ENCODE measurements at places on chromosomes 13 and 19.

GRCh38 chr13:102472650-102473049 is 70.8 kb upstream of the FGF14 start:
- no peak for DNase-seq

- DNase-seq = no peak
Measured at GRCh38 chr13:74476788-74477187, 342.6 kb upstream of the KLF12 start.

DNA sequence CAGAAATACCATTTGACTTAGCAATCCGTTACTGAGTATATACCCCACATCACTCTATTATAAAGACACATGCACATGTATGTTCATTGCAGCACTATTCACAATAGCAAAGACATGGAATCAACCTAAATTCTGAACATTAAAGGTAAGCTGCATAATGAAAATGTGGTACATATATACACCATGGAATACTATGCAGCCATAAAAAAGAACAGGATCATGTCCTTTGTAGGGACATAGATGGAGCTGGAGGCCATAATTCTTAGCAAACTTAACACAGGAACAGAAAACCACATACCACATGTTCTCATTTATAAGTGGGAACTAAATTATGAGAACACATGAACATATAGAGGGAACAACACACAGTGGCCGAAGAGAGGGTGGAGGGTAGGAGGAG is 85.2 kb downstream of the NDFIP2 start:
- DNase-seq = no peak

- no peak for DNase-seq
Measured at GRCh38 chr19:16850133-16850532, 20.9 kb downstream of the SIN3B start.

GRCh38 chr13:100773429-100773828 is 98.8 kb upstream of the TMTC4 start:
- DNase-seq = no peak

- no peak for DNase-seq
Measured at GRCh38 chr13:44853641-44854040, 135.6 kb downstream of the NUFIP1 start.

GRCh38 chr13:31970231-31970930 is 61.2 kb upstream of the FRY start:
- no peak for DNase-seq

- DNase-seq = no peak
Measured at GRCh38 chr19:4971424-4971793, 2.5 kb downstream of the KDM4B start.

GRCh38 chr19:49924004-49924880 is 4.8 kb upstream of the ATF5 start:
- DNase-seq = no peak

- DNase-seq = no peak
Measured at GRCh38 chr19:32865326-32865725, 4.2 kb downstream of the SLC7A9 start.

DNA sequence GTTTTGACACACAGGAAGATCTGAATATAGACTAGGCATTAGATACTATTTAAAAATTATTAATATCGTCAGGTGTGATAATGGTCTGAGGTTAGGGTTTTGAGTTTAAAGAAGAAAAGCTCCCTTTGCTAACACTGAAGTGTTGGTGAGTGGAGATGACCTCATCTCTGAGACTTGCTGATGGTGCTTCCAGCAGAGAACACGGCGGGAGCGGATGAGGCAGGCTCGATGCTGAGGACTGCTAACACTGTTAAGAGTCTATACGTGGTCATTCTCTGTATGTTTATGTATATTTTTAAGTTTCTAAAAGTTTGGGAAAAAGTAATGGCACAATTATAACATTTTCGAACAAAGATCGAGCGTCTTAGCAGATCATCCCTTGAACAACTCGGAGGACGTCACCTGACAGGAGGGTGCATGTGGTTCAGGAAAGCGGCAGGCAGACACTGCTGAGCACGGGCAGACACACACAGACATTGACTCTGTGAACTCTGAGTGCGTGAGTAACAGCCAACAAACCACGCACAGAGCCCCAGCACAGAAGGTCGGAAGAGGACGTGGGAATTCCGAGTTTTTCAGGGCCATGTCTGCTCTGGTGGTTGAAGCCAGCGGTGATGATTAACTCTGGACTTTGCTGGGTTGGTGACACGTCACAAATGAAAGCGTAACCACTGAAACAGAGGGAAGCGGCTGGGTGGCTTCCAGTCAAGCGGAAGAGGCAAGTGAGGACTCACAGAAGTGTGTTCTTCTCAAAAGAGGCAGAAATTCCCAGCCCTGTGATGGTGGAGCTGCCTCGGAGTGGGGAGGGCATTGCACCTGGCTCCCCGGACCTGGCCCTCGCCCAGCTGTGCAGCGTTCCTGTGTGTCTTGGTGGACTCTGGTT is 91.9 kb upstream of the TEX29 start:
- no peak for DNase-seq

DNA sequence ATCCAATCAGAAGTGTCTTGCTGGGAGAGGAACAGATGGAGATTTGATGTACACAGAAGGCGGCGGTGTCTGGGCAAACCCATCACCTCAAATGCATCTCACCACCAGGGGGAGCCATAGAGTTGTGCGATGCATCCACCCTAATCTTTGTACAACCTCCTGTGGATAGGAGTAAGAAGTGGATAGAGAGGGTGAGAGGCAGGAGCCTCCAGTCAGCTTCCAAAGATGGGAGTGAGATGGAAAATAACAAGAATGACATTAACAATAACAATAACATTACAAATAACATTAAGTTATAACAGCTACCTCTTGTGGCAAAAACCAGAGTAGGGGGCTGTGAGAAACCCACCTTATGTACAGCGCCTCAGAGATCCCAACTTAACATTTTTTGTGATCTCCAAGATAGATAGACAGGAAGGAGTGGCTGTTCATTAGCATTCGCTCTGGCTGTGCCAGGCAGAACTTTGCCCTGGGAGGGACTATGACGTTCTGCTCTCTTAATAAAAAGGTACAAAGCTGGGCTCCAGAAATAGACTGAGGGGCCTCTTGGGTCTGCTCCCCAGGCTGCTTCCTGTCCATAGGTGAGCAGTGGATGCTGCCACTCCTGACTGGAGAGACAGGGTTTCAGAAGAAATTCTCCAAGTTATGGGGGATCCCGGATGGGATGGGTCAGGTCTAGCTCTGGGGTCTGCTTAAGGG is 5.2 kb upstream of the CEACAM18 start:
- peak; percentile 32 for DNase-seq

GRCh38 chr19:19948800-19949199 is 48.1 kb downstream of the ZNF93 start:
- DNase-seq = no peak

DNA sequence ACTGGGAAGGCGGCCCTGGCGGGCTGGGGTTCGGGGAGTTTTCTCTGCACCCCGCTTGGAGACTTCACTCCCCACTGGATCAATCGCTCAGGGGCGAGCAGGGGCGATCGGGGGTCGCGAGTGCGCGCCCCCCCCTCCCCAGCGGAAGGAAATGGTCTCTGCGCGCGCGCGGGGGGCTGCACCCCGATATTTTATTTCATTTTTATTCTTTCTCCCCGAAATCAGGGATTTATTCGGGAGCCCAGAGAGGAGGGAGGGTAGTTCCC is 421 bp downstream of the ARID3A start:
- DNase-seq = no peak

DNA sequence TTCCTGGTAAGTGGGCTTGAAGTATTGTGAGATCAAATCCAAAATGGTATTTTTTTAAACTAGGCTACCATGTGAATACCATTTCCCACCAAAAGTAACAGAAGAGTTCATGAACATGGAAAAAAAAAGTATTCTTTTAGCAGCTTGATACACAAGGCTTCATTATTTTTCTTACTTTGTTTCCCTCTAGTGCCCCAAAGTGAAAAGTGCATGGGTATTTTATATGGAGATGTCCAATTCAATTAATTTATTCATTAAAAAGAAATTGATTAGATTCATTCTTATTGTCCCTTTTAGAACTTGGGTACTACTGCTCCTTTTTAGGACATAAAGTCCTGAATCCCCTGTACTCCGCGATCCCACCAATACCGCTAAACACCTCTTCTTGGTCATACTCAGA is 28.6 kb upstream of the SCEL start:
- no peak for DNase-seq

- DNase-seq = no peak
Measured at GRCh38 chr19:4064149-4064495, 2.6 kb downstream of the ZBTB7A start.

DNA sequence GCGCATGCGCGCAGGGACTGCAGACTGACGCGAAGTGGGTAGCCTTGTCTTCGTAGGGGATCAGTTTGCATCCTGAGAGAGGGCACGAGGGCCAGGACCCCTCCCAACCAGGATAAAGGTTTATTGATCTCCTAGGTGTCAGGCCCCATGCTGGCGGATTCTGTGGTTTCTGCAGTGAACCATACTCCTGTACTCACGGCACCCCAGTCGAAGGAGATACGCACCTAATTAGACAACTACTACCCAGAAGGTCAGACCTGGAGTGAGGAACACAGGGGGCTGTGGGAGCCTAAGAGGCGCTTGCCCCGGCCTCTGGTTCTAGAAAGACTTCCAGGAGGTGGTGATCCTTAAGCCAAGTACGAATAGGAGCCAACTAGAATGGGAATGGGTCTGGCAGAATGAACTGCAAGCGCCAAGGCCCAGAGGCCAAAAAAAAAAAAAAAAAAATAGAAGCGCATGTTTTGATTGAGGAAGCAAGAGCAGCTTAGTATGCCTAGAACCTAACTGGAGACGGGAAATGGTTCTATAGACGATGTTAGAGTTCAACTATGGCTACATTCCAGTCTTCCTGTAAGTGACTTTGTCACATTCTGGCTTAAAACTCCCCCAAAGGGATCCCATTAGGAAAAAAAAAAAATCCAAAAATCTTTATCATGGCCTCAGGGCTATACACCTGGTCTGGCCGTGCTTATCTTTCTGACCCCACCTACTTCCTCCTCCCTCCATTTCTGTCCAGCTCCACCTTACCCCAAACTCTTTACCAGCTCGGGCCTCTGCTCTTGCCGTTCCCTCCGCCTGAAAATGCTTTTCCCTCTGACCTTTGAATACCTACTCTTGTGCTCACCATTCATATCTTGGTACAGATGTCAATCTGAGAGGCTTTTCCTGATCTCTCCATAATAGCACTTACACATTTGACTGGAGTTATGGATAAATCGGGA is 902 bp upstream of the ZNF428 start:
- DNase-seq = no peak

- DNase-seq = no peak
Measured at GRCh38 chr19:41350735-41351338, 2.9 kb downstream of the TGFB1 start.

GRCh38 chr13:23059173-23059572 is 121.6 kb upstream of the SGCG start:
- DNase-seq = no peak

- DNase-seq = no peak
Measured at GRCh38 chr13:113041896-113042295, 63.7 kb upstream of the F7 start.

GRCh38 chr19:3274942-3275582 is 50.6 kb downstream of the CELF5 start:
- DNase-seq = peak; percentile 60

GRCh38 chr13:101140087-101140770 is 276.1 kb downstream of the NALCN start:
- DNase-seq = no peak

GRCh38 chr13:100627120-100627519 is 38.5 kb upstream of the GGACT start:
- no peak for DNase-seq

GRCh38 chr19:29245215-29245614 is 32.3 kb upstream of the UQCRFS1 start:
- DNase-seq = no peak

DNA sequence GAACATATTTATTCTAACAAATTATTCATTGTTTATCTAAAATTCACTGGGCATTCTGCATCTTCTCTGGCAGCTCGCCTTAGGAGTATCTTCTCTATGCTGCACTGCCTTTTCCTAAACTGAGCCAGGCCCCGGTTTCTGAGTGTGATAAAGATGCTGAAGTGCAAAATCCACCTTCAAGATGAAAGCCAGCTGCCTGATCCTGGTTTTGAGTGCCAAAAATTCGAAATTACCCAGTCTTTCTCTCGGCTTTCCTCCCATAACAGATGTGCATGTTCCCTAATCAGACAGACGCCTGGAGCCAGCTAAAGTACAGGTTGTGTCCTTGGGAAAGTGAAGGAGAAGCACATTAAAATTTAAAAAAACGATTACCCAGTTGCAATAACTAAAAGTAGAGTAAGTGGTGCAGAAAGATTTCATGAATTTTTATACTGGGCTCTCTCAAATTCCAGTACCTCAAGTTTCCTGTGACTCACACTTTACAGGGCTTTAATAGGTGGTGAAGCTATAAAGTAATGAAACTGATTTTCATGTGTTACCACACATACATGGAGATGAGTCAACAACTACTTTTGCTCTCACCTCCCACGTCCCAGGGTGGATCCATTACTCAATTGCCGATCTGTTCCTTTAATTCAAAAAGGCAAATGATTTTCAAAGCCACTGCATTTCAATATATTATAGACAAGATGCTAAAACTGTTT is 65.0 kb upstream of the GTF2F2 start:
- DNase-seq = no peak

DNA sequence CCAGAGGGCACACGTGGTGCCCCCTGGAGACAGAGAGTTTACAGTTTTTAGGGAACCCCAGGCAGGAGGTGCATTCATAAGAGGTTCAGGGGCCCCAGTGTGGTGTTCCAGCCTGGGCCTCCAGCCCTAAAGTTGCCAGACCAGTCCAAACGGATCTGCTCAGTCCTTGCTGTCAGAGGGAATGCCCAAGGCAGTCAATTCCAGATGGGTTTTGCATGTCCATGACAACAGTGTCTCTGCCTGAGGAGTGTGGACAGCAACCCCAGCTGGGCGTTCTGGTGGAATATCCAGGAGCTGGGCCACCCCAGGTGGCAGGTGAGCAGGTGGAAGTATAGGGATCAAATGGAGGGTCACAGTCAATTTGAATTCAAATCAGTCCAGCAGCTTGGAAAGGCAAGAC is 25.3 kb downstream of the FBXO27 start:
- DNase-seq = no peak

- DNase-seq = no peak
Measured at GRCh38 chr19:45114116-45114515, 21.1 kb downstream of the PPP1R37 start.

DNA sequence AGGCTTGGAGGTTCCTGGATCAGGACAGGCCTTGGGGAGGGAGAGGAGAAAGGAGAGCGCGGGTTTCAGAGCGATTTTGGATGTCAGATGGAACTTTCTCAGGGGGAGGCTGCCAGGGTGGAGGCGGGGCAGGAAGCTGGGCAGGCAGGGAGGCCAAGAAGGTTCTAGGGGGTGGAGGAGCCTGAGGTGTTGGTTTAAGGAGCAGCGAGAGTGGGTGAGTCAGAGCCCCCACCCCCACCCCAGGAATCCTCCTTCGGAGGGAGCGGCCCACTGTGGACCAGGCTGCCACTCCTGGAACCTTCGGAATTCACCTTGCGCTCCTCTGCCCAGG is 15.9 kb upstream of the NOP53 start:
- DNase-seq = no peak

All from SK-N-DZ (cell line).